Stimulated activated CD4-positive, alpha-beta T cell treated with anti-CD3 and anti-CD28 coated beads, TNF-alpha, amount 100 ng/mL, for 4 hours (primary cell): ENCODE measurements at places on chromosomes 6 and 20.

DNA sequence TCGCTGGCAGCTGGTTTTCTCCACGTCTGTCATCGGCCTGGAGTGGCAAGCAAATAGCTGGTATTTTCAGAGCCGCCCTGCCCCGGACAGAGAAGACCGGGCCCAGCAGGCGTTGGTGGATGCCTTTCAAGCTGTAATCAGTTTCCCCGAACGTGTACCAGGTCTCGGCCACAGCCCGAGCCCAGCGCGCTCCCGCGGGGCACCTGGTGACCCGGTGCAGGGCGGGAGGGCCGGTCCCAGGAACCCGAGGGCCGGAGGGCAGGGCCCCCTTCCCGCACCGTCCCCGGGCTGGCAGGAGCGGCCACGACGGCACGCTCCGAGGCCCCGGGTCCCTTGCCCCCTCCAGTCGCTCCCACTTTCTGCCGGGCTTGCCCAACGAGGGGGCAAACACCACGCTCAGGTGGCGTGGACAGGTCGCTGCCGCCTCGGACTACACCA lies 348 bp upstream of the PYGB start:
- DNase-seq = no peak

- no peak for DNase-seq
Measured at GRCh38 chr6:166450167-166450873, 67.6 kb upstream of the MPC1 start.

- DNase-seq = no peak
Measured at GRCh38 chr6:4777394-4777935, 1.3 kb downstream of the CDYL start.

DNA sequence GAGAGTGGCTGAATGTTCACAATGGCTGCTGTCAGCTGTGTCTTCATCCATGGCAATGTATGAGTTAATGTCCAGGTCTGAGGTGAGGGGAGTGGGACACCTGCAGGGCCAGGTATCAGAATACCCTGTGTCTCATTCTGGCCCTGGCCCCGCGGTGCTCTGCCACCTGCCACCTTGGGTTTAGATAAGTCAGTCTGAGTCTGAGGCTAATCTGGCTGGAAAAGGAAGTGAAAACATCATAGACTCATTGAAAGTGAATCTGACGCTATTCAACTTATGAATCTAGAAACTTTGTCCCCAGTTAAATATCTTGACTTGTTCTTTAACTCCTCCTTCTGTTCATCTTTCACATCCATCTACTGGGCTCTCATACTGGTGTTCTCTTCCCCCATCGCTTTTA lies 267.1 kb upstream of the JAG1 start:
- DNase-seq = no peak

GRCh38 chr6:53611342-53611741 lies 54.2 kb downstream of the KLHL31 start:
- no peak for DNase-seq

DNA sequence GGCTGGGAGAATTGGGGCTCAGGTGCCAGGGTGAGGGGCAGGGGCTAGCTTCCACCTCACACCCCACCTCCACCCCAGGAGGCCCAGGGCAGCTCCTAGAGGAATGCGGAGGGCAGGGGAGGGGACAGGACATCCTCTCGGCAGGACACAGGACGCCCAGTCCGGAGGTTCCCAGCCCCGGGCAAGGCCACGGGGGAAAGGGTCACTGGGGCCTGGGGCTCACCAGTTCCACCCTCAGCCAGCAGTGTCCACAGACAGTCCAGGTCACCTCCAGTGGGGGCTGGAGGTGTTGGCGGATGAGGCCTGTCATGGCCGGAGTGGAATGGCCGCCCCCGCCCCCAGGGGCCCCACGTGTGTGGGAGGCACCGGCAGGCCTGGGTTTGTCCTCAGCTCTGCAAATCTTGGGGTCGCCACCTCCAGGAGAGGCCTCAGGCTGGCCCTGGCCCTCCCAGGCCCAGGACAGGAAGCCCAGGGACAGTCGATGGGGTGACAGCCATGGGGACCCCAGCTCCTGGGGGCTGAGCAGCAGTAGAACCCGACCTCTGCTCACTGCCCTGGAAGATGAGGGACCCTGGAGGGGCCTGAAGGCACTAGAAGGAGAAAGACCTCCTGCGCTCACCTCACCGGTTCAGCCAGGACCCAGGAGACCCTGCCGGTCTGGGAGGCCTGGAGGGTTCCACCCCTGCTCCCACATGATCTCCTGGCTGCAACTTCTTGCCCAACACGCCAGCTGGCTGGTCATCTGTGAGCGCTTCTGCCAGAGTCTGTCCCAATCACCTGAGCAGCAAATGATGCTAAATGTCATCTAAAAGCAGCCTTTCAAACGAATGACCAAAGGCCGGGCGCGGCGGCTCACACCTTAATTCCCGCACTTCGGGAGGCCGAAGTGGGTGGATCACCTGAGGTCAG lies 13.0 kb upstream of the ABHD16B start:
- DNase-seq = no peak

DNA sequence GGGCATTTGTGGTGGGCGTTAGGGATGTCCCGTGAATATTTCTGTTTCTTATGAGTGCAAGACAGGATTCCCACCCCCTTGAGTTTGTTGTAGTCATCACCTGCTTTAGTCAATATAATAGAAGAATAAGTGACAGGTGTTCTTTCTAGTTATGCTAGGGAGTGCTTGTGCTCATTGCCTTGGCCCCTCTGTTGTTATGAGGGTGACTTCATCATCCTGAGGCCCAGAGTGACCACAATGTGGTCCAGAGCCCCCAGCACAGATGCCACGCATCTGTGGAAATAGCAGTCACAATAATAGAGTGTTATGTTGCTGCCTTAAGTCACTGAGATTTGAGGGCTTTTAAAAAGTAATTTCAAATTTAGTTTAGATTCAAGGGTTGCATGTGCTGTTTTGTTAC lies 42.4 kb downstream of the GGTLC1 start:
- DNase-seq = no peak
